Natural killer cell (primary cell): ENCODE measurements at places on chromosomes 16 and 17. TPM values are rescaled to one million over a fixed set of nuclear protein-coding genes. Genes with fewer than 3 reads are reported as not detected.

GRCh38 chr17:1644493-1645206, 882 bp downstream of the SCARF1 start:
- peak; percentile 56 for DNase-seq

The CLTC gene
- total RNA-seq = 127 TPM

DNA sequence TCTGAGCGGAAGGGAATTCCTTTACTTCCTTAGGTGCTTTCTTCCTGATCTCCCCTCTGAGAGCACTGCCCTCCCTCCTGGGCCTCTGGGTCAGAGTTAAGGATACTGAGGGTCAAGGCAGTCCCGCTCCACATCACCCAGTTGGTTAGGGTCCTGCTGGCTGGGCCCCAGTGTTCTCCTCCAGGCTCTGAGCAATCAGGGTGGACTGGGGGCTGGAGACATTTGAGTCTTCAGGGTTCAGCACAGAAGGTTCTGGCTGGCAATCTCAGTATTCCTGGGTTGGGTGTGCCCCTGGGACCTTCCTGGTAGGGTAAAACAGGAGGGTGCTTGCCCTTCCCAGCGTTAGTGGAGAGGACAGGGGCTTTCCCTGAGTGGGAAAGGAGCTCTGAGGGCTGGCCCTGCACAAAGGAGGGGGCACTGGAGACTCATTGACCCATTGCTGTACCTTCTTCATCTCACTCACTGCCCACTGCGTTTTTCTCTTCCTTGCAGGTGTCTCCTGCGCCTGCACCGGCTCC, 448 bp downstream of the MT1M start:
- no peak for DNase-seq

DNA sequence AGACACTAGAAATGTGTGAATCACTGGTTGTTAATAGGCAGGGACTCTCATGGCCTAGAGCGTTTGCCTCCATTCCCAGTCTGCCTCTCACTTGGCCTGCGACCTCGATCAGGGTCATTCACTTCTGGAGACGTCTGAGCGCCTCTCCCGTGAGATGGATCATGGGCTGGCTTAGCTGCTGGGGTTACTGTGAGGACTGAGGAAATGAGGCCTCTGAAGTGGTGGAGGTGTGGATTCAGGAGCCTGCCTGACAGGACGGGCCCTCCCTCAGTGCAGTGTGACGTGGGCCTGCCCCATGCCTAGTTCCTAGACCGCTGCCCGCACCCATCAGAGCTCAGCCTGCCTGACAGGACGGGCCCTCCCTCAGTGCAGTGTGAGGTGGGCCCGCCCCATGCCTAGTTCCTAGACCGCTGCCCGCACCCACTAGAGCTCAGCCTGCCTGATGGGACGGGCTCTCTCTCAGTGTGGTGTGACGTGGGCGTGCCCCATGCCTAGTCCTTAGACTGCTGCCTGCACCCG, 61.9 kb downstream of the BANP start:
- DNase-seq = peak; percentile 14

GRCh38 chr16:17564856-17565255, 94.1 kb upstream of the XYLT1 start:
- DNase-seq = no peak

DNA sequence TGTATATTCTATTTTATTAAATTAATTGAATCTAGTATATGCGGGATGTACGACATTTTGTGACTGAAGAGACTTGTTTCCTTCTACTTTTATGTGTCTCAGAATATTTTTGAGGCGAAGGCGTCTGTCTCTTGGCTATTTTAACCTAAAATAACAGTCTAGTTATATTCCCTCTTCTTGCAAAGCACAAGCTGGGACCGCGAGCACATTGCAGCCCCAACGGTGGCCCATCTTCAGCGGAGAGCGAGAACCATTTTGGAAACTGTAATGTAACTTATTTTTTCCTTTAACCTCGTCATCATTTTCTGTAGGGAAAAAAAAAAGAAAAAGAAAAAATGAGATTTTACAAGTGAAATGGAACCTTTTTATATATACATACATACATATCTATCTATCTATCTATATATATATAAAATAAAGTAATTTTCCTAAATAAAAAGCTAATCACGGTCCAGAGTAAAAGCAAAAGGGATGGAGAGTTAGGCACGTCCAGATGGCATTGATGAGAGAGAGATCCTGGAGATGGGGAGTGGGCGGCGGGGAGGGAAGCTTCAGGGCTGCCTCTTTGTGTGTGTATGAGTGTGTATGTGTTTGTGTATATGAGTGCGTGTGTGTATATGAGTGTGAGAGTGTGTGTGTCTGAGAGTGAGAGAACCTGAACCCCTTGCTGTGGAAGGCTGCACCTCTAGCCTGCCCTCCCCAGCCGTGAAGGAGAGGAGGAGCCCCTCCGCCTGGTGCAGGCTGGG, 7.5 kb upstream of the ABCC3 start:
- DNase-seq = no peak

- DNase-seq = no peak
These were observed 12.9 kb downstream of the CMIP start for GRCh38 chr16:81457326-81458133.

- no peak for DNase-seq
These were observed 85.5 kb upstream of the DOC2B start for GRCh38 chr17:266701-267667.

DNA sequence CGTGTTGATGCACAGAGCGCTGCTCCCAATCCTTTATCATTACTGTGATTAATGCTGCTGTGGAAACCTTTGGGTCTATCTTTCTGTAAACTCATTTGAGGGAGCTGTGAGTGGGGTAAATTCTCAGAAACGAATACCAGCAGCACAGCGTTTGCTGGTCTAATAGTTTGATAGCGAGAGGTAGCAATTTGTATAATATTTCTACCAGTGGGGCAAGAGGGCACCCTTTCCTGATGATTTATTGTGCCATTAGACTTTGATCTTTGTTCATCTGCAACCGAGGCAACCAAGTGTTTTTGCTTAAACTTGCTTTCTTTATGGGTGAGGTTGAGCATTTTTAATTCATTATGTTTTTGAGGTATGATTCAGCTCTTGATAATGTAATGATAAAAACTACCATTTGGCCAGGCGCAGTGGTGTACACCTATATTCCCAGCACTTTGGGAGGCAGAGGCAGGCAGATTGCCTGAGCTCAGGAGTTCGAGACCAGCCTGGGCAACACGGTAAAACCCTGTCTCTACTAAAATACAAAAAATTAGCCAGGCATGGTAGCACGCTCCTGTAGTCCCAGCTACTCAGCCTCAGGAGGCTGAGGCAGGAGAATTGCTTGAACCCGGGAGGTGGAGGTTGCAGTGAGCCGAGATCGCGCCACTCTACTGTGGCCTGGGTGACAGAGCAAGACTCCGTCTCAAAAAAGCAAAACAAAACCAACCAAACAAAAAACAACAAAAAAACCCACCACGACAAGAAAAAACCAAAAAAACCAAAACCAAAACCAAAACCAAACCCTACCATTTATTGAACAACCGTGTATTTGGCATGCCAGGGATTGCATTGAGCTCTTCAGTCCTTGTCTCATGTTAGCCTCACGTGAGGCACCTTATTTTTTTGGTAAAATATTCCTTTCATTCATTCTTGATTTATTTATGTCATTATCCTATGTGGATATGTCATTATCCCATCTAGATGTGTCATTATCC, 81.5 kb downstream of the PLCG2 start:
- DNase-seq = no peak

The DNAI2 gene
- 1.2 TPM for total RNA-seq

The SLFN12 gene
- total RNA-seq = 18.6 TPM

GRCh38 chr16:4097826-4098240, 18.4 kb downstream of the ADCY9 start:
- DNase-seq = no peak

The TPSD1 gene
- total RNA-seq = not detected

DNA sequence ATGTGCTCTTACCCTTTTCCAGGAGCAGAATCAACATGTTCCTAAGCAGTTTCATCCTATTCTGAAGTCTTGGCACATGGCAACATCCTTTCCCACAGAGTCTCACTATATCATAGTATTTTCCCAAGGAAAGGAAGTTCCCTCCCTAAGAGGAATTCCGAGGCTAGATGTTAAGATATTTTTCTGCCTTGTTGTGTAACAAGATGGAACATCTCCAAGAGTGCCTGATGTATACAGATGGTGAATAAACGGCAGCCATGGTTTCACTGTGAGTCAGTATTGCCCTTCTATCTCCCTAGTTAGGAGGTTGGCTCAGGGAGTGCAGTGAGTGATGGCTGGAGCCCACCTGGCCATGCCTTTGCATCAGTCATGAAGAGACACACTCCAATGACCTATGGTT, 48.2 kb downstream of the SPACA3 start:
- DNase-seq = no peak

The BEAN1 gene
- total RNA-seq = not detected

DNA sequence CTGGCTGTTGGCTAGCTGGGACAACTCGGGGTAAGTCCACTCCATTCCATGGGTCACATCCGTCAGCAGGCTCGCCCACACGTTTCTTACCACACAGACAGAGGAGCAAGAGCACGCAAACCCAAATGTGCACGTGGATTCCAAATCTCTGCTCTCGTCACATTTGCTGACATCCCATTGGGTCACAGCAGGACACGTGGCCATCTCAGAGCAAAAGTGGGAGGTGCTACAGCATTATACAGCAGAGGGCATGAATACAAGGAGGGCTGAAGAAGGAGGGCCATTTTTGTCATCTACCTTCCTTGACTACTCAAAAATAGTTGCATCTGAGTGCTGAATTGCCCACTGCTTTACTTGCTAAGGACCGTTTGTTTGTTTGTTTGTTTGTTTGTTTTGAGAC, 84.7 kb downstream of the RBBP6 start:
- DNase-seq = no peak

The TEX14 gene
- 1.1 TPM for total RNA-seq

DNA sequence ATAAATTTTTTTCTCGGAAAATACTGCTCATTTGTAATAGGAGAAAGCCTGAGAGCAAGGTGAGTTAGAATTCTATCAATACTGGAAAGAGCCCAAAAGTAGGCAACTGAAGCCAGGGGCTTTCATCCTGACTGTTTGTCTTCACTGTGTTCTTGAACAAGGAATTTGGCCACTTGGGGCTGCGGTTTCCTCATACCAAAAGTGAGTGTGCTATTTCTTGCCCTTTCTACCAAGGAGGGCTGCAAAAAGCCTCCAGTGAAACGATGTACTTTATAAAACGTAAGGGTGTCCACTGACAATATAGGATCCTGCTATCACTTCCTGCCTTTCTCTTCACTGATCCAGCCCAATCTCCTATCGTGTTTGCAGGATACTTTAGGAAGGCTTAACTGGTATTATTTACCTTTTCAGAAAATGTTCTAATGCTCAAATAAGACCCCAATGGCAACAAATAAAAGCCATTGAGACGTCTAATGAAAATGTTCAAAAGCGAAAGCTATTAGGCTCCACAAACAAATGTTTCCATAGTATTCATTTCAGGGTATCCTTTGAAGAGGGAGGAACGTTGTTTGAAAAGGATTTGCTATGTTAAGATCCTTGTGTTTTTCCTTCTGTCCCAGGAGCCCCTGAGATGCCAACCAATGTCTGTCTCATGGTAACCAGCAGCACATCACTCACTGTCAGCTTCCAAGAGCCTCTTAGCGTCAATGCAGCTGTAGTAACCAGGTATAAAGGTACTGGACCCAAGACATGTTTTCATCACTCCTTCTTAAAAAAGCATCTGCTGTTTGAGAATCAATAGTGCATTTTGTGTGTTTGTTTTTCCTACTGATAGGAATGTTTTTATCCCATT, 219.3 kb upstream of the NOG start:
- DNase-seq = no peak

DNA sequence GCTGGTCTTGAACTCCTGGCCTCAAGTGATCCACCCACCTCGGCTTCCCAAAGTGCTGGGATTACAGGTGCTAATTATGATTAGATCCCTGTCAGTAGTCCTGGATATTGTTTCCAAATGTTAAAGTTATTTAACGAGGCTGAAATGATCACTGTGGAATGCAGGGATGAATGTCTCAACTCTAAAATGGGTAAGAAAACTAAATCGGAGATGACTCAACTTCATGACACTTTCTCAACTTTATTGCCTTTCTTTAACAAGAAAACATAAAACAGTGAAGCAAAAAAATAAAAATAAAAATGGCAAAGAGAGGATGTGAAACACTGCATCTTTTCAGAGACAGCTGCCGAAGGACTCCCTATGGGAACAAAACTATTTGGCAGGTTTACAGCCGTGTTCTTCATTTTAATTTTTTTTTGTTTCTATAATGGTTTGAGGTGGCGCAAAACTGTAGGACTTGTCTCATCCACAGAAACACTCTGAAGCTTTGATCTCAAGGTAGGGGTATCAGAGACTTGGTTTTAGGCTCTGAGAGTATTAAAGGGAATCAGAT, 382.0 kb downstream of the GRIN2A start:
- DNase-seq = no peak

GRCh38 chr16:57042157-57043111, 49.9 kb upstream of the CPNE2 start:
- DNase-seq = peak; percentile 76

The CASKIN1 gene
- not detected for total RNA-seq

The CIBAR2 gene
- not detected for total RNA-seq

DNA sequence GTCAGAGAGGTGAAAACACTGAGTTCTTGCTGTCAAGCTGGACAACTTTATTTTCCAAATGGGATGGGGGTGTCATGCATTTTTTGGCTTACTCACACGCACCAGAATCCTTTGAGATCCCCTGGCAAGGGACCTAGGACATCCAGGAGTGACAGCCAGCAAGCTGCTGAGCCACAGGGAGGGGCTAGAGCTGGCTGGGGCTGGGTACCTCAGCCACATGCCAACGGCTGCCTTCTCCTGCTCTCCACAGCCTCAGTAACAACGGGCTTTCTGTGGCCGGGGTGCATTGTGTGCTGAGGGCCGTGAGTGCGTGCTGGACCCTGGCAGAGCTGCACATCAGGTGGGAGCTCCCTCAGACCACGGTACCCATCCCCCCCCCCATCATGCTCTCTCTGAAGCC, 47.6 kb downstream of the NLRC5 start:
- no peak for DNase-seq

The SLC6A4 gene
- total RNA-seq = 3.5 TPM

The INTS2 gene
- total RNA-seq = 21.0 TPM

DNA sequence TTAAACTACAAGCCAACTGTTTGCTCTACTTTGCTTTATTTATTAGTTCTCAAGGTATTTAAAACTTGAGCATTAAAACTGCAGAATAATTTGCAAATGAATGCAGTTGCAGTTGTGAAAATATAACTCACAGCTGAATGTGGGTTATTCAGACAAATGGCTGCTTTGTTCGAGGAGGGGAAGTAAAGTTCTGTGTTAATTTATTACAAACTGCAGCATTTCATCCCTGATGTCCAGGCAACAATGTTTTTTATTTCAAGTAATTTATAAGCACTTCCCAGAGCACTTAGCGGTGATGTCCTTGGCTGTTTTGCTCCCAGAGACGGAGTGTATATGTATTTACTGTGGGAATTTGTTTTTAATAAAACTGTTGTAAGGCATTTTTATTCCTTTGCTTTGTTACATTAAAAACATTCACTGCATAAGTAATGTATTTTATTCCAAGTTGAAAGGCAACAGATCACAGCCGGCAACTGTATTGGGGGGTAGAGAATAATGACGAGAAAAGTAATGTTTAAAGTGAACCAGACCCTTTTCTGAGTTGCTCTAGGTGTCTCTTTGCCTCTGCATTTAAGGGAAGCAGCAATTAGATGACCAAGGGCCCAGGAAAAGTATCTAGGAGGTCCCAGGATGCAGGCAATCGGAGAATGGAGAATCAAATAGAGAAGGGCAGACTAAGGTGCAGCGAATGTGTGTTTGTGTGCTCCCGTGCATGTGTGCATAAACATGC, 291.2 kb upstream of the SALL1 start:
- no peak for DNase-seq
